Fibroblast of upper back skin (primary cell): ENCODE measurements at places on chromosomes 11 and 22.
A peak's percentile ranks its signal among the peaks of the same experiment; 100 is the strongest.

DNA sequence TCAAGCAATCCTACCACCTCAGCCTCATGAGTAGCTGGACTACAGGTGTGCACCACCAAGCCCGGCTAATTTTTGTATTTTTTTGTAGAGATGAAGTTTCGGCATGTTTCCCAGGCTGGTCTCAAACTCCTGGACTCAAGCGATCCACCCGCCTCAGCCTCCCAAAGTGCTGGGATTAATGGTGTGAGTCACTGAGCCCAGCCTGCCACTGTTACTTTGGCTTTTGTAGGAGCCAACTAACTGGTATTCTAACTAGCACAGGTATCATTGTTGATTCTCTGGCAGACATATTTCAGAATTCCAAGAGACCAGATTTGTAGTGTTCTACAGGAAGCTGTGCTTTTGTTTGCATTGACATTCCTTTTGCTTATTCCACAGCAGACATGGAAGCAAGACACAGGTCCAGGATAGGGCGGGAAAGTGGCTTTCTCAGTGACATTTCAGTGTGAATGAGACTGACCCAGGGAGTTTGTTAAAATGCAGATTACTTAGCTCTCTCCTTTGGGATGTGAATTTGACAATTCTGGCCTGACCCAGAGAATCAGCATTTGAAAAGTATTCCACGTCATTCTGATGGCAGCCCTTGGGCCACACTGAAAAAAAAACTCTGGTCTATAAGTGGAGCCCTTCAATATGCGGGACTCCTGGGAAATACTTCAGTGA is 52.2 kb upstream of the PAX6 start:
- DNase-seq = no peak

DNA sequence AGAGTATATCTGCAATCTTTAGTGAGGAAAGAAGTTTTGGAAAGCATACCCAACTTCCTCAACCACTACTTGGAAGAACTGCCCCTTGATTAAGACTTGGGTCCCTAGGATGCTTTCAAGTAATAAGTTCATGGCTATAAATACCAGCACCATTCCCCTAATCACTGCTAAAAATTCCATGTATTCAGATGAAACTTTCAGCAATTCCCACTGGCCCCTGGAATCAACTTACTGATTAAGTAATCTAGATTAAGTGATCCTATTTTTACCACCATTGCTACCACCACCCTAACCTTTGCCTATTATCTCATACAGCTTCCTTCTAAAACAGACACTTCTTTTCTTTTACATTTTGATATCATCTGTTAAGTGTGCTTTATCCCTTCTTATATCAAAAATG is 10.5 kb downstream of the PICALM start:
- no peak for DNase-seq

DNA sequence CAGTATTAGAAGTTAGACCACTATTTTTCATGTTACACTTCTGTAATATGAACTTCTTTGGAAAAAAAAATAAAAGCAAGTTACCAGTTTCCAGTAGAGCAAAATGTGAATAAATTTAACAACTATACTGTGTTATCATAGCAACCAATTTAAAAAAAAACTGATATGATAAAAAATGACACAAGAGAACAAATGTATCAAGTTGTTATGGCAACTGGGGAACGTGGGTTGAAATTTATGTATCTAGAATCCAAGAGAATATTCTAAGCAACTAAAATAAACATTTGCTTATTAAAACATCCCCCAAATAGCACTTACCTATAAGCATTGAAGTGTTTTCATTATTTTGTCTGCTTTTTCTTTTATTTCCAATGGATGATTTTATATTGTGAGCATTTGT is 442.4 kb downstream of the DLG2 start:
- DNase-seq = no peak

DNA sequence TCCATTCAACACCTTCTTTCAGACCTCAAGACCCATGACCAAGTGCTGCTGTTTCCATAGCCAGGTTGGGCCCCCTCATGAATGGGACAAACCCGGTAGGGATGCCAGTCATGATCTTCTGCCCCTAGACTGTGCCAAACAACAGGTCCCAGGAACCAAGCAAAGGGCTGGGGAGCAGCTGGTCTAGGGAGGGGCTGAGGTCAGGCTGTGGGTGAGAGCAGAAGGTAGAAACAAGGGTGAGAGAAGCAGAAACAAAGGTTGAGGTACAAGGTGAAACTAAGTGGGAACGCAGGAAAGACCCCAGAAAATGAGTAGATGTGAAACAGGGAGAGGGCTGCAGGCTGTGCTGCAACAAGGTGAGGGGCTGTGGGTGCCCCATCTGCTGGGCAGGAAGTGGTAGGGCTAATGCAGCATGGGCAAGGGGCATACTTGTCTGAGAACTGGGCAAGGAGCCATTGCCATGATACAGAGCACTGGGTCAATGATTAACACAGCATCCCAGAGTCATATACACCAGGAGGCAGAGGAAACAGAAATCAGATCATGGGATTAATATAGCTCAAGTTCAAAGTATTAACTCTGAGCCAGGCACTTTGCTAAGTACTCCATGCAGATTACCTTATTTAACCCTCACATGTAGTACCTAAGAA is 45.9 kb downstream of the SLC1A2 start:
- no peak for DNase-seq

GRCh38 chr11:96114178-96115064 is 190.5 kb upstream of the MTMR2 start:
- no peak for DNase-seq

- no peak for DNase-seq
These were observed 1418.2 kb downstream of the TBC1D22A start for GRCh38 chr22:48180631-48181030.

GRCh38 chr11:36349351-36350136 is 53.5 kb downstream of the PRR5L start:
- no peak for DNase-seq

- DNase-seq = peak; percentile 94
These were observed 79.5 kb downstream of the TIMP3 start for GRCh38 chr22:32880893-32881596.

GRCh38 chr11:94854770-94855633 is 86.8 kb downstream of the AMOTL1 start:
- DNase-seq = no peak

GRCh38 chr11:86874304-86875056 is 74.1 kb downstream of the PRSS23 start:
- DNase-seq = peak; percentile 39

GRCh38 chr11:121487191-121487590 is 34.4 kb upstream of the SORL1-AS1 start:
- DNase-seq = peak; percentile 21

DNA sequence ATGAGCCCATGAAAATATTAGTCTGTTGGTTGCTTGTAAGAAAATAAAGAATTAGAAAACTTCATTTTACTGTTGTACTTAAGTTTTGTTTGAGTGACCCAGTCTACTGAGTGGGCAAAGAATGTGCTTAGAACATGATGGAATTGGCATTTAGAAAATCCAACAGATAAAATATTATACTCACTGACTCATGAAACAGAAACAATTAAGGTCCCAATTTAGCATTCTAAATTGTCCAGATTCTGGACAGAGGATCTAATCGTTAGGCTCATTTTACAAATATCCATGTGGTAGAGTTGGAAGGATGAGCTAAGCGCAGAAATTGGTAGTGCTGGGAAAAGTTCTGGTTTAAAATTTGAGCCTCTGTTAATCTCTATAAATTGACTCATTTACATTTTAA is 45.4 kb downstream of the METTL15 start:
- no peak for DNase-seq

GRCh38 chr11:85718991-85719807 is 33.2 kb upstream of the CCDC89 start:
- DNase-seq = peak; percentile 100

DNA sequence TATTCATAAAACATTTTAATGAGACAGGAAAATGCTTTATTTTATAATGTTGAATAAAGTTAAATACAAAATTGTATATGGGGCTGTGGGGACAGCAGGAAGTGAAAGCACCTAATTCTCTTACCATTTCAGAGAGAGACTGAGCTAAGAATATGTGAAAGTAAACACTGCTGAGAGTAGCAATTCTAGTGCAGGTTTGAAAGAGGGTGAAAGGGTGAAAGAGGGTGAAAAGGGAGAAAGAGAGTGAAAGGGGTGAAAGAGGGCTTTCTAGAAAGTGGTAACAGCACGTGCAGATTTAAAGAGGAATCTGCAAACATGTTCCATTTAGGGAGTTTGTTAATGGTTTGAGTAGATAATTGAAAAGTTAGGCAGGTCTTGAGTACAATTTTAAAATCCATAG is 652.0 kb upstream of the CCDC90B start:
- DNase-seq = no peak

GRCh38 chr11:9574622-9575259 is 1.3 kb downstream of the WEE1 start:
- no peak for DNase-seq

- DNase-seq = peak; percentile 66
These were observed 9.6 kb downstream of the FAM118A start for GRCh38 chr22:45319324-45319685.

DNA sequence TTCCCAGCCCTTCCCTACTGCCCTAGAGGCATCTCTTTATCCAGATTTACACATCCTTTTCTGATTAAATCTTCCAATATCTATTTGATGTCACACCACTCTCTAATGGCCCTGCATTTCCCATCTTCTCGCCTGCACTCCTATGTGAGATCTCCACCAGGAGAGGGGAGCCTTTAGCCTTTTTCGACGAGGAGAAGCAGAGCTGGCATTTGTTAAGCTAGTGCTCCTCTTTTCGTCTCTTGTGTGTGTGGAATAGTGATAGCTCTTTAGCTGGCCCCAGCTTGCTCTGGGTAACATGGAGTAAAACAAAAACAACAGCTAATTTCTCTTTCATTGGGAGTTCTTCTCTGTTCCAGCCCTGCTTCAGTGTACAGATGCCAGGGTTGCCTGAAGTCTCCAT is 536.5 kb downstream of the NTM start:
- DNase-seq = peak; percentile 51

DNA sequence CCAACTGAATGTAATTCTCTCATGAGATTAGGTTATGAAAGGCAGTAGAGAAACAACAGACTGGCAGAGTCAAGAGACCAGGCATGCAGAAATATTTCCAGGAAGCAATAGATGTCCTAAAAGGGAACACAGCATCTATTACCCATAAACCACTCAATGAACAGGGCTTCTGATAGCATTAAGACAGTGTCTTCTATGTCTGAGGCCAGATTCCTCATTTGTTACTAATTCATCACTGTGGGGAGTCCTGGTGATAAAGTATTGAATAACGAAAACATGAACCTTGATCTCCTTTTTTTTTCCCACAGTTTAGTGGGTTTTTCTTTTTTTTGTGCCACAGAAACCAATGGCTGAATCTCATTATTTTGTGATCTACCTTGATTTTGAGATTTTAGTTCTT is 339.0 kb downstream of the METTL15 start:
- DNase-seq = peak; percentile 66

GRCh38 chr11:5624489-5625279 is at the start of gene TRIM34:
Gene TRIM34, plus strand, starts transcription at chr11:5625001. Its CDS starts 7,331 bp downstream, at chr11:5632332.
- peak; percentile 62 for DNase-seq
